ENCODE measurements at places on chromosomes 3 and 15.

DNA sequence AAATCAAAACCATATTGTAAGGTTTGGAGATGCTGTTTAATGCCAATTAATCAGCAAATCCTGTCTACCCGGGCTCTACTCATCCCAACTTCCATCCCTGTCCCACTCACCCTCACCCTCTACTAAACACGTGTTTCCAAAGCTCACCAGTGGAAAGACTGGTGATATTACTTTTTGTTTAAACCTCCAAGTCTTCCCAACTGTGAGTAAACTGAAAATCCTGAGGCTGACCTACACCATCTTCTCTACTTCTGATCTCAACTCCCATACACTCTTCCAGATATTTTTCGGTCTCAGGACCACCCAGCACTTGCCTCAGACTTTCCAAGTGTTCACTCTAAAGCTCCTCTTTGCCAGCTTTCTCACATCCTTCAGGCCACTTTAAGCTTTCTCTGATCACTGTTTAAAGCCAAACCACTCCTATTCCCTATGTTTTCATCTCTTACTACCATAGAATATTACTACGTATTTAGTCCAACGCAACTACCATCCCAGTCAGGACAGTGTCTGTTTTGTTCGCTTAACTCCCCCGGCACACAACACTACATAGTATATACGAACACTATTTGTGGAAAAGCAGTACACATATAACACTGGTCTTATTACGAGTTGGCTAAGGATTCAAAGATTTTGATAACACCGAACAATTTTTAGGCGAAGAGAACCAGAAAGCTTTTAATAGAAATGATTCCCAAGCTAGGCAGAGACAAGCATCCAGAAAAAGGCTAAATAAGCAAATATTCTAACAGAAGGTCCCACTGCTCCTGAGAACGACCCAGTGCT lies 684 bp downstream of the RPL4 start:
- DNase-seq, result no peak

DNA sequence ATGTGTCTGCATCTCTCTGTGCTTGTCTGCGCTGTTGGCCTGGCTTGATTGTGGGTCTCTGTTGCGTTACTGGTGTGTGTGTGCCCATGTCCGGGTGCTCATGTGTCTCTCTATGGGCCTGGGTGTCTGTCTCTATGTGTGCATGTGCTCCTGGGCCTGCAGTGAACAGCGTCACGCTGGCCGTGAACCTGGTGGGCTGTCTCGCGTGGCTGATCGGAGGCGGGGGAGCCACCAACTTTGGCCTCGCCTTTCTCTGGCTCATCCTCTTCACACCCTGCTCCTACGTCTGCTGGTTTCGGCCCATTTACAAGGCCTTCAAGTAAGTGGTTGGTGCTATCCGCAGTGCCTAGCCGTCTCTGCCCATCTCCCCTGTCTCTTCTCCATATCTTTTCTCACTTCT lies 7.0 kb upstream of the PPCDC start:
- no peak for DNase-seq

- DNase-seq, result no peak
Observed at GRCh38 chr3:141011997-141012262, 39.2 kb upstream of the SPSB4 start.

DNA sequence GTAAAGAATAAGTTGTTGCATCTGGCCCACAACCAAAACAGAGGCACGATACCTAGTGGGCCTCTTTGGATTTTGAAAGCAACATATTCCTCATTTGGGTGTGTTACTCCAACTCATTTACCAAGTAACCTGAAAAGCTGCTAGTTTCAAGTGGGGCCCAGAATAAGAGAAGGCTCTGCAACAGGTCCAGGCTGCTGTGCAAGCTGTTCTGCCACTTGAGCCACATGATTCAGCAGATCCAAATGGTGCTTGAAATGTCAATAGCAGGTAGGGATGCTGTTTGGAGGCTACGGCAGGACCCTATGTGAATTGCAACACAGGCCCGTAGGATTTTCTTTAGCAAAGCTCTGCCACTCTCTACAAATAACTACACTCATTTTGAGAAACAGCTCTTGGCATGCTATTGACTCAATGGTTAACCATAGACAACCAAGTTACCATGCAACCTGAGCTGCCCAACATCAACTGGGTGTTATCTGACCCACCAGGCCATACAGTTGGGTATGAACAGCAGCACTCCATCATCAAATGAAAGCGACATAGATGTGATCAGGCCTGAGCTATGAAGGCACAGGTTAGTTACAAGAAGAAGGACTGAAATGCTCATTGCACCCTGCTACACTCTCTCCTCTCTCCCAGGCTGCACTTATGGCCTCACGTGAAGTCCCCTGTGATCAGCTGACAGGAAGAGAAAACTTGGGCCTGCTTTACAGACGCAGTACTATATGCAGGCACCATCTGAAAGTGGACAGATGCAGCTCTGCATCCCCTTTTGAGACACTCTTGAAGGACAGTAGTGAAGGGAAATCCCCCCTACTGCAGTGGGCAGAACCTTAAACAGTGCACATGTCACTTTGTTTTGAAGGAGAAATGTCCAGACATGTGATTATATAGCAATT lies 9.5 kb upstream of the MCF2L2 start:
- no peak for DNase-seq

DNA sequence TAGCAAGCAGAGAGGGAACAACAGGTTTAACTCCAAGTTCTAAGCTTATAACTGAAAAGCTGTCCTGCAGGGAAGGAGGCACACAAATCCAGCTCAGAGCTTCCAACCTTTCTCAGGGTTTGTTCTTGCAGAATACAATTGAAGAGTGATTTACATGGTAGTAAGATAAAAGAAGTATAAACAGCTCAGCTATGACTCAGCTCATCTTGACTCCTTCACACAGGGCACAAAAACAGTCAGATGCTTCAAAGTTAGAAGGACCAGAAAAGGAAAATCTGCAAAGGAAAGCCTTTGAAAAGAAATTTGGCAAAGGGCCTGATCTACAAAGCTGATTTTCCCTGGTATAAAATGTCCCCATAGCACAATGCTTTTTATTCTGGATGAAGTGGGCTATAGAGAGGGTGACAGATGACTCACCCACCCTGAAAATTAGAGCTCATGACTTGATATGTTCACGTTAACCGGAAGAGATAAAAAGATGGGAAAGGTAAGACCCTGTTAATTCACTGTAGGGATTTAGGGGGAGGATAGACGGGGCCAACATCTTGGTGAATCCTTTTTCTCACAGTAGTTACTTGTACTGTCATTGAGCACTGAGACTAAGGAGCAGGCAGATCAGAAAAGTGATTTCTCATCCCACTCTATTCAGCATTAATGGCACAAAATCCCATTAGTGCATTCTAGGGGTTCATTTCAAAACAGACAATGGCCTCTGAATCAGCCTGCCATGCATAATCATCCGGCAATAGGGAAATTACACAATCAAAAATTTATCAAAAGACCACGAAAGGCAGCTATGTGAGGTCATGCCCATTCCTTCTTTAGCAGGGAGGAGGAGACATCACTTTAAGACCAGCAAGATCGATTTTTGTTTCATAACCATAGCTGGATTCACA lies 143.5 kb downstream of the GAP43 start:
- no peak for DNase-seq

- no peak for DNase-seq
Observed at GRCh38 chr15:49154359-49154758, 1.0 kb downstream of the COPS2 start.

GRCh38 chr3:194145702-194146101 lies 9.8 kb downstream of the HES1 start:
- no peak for DNase-seq

GRCh38 chr15:91553196-91553854 lies 300.2 kb upstream of the SLCO3A1 start:
- no peak for DNase-seq

GRCh38 chr15:101639667-101640066 lies 12.5 kb downstream of the TM2D3 start:
- DNase-seq, result no peak

Data from stimulated activated CD8-positive, alpha-beta memory T cell treated with anti-CD3 and anti-CD28 coated beads, Interleukin-15, amount 100 ng/mL, for 1 hour (primary cell).